ENCODE measurements at places on chromosomes 1 and 21. TPM values are rescaled to one million over a fixed set of nuclear protein-coding genes. Genes with fewer than 3 reads are reported as not detected.

The IL19 gene
- polyA plus RNA-seq: 0.22 TPM

The ITPKB gene
- 8.1 TPM for polyA plus RNA-seq

The BSND gene
- polyA plus RNA-seq: not detected

The LCA5L gene
- 0.31 TPM for polyA plus RNA-seq

The TENT5C gene
- 0.29 TPM for polyA plus RNA-seq

The RNU1-1 gene
- polyA plus RNA-seq: not detected

The MYBPH gene
- not detected for polyA plus RNA-seq
